Activated naive CD4-positive, alpha-beta T cell treated with anti-CD3 and anti-CD28 coated beads, Interleukin-2, amount 10 ng/mL, durations not matched to agents 7 days and 5 days (primary cell): ENCODE measurements at places on chromosomes 11 and 22.
A peak's percentile ranks its signal among the peaks of the same experiment; 100 is the strongest.

DNA sequence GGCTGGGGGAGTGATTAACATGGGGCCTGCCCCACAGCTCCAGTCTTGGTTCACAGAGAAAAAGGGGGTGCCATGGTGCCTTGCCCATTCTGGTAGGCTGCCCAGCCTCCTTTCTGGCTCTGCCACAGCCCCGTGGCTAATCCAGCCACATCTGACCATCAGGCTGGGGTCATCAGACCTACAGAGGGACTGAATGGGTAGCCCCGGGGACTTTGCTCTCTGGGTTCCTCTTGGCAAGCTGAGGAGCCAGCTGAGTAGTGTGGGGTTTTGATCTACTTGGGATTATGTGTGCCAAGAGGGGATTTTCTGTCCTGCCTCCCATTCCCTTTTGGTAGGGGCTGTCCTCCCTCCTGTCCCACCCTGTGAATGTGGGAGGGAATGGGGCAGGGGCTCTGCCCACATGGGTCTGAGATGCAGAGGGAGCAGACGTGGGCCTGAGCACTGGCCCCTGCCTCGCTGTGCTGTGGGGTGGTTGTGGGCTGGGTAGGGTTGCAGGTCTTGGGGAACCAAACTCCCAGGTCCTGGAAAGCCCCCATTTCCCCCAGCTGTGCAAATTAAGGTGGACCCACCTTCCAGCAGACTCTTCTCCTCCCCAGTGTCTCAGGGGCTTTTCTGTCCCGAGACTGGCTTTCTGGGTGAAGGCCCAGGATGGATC, 32.0 kb downstream of the CD82 start:
- DNase-seq, result no peak

DNA sequence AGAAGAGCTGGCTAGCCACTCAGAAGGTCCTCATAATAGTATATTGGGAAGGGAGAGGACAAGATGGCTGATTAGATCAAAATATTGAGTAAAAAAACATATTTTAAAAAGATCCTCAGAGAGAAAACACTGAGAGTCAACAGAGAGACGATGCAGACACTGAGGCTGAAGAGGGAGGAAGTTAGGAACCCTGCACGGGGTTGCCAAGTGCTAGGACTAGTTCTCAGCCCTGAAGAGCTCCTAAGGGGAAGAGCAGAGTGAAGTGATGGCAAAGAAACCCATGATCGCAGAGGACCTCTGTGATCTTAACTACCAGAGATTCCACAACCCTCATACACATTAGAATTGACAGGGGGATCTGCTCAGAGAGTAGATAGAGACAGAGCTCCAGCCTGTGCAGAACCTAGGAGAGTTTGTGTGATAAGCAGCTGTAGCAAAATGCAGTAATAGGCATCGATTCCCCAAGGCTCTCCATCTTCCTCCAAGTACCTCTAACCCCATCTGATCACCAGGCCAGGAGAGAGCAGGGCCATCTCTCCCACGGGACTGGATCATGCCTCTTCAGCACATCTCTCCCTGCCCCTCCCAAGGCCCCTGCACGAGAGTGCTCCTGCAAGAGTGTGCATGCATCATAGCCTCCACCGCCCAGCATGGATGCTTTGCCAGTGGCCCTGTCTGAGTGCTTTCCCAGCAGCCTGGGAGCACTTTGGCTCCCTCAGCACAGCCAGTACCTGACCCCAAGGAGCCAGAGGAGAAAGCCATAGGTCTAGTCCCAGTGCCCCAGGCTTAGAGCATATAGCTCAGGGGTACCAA, 41.2 kb upstream of the ARL14EP start:
- peak; percentile 21 for DNase-seq

DNA sequence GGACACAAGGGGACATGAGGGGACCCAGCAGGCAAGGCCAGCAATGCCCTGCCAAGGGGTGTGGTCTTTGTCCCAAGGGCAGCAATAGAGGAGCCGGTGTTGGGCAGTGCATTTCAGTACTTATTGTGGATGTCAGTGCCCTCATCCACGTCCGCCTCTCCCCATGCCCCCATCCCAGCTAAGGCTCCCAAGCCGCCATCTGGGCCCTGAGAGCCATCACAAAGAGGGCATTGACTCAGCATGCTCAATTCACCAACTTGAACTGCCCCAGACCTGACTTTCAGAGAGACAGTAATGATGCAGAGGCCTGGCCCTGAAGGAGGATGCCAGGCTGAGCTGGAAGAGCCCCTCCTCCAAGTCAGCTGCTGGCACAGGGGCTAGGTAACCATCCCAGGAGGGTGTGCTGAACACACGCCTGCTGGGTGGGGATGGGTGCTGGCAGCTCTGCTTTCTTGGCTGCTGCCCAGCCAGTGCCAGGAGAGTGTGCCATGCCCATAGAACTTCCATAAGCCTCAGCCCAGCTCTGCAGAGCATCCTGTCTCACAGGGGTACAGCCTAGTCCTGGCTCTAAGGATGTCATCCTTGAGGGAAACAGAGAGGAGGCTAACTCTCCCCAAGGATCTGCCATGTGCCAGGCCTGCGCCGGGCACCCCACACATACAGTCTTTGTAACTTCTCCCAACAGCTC, 46.5 kb downstream of the PDE2A start:
- DNase-seq, result no peak

DNA sequence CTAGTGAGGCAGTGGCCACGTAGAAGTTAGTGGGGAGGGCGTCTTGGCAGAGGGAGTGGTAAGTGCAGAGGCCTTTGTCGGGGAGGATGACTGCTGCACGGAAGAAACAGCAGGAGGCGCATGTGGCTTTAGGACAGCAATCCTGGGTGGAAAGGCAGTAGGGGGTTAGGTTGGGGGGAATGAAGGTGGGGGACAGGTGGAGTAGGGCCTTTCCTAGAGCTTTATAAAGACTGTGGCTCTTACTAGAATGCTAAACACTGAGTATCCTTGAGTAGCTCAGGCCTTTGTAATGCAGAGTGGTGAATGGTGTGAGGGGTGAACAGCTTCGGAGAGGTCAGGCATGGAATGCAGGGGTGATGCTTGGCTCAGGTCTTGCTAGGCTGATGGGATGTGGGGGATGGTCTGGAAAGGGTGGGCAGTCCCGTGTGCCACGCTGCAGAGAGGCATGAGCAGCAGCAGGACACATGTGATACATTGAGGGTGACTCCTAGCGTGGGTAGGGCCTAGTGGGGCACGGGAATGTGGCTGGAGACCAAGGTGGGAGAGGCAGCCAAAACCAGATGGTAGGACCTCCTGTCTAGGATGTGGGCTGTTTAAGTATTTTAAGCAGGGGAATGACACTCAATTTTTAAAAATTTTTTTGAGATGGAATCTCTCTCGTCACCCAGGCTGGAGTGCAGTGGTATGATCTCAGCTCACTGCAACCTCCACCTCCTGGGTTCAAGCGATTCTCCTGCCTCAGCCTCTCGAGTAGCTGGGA, 19.2 kb downstream of the AP2A2 start:
- DNase-seq, result no peak

- peak; percentile 57 for DNase-seq
Observed at GRCh38 chr22:25777870-25778269, 35.9 kb downstream of the MYO18B start.

DNA sequence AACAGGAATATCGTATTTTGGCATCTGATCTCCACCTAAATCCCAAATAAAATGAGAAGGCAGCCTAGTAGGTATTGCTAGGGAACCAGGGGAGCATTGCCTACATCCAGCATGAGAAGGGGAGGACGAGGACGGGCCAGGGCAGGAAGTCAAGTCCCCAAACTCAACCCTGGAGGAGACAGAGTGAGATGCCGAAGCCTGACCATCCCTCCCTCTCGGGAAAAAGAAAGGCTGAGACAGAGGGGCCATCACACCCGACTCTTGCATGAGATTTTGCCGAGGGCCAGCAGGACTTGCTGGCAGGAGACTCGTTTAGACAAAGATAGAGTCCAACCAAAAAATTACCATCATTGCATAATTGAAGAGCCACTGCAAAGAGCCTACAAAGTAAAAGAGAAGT, 50.2 kb upstream of the SPATA19 start:
- DNase-seq, result no peak

GRCh38 chr11:72758304-72758689, 6.1 kb upstream of the ARAP1 start:
- no peak for DNase-seq

- peak; percentile 82 for DNase-seq
Observed at GRCh38 chr11:129279326-129280026, 87.4 kb upstream of the ARHGAP32 start.

- no peak for DNase-seq
Observed at GRCh38 chr11:36411202-36411640, 98.9 kb downstream of the TRAF6 start.

DNA sequence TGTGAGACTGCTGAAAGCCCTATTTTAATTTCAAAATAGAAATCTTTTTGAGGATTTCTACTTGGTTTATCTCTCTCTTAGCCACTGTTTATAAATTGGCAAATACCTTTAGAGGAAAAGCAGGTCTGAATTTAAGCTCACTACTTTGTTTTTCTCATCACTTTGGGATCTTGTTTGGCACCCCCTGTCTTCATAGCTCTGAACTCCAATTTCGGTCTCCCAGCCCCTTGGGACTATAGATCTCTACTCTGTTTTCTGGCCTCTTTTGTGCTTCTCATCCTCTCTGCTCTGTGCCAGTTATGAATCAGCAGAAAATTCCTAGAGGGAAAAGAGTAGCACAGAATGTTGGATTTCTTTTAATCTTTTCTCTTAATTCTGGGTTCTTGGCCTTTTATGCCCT, 118.3 kb downstream of the CYP2R1 start:
- no peak for DNase-seq

DNA sequence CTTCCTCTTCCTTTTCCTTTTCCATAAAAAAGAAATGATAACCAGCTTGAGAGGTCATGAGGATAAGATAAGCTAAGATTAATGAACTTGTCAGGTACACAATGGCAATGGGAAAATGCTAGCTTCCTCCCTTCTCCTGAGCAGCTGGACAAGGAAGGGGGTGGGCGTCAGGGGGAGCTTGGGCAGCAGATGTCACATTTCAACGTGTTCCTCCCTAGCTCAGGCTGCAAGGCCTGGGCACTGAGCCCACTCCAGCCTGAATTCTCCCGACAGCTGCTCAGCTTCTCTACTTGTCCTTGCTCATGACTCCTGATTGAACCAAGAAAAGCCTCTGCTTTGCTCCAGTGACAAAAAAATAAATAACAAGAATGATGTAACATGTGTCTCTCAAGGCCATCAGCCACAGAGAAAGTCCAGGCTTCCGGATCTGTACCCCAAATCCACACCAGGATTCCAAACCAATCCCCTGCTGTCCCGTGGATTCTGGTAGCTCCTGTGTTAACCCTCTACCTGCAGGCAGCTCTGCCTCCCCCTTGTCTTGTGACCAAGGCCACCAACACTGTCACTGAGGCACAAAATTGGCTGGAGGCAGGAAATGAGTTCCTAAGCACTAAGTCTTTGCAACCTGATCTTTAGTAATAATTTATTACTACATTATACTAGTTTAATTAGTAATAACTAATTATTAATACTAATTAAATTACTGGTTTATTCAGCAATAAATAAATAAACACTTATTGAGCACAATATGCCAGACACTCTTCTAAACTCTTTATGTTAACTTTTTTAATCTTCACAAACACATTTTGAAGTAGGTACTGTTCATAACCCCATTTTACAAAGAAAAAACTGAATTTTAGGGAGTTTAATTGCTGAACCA, 146.5 kb downstream of the CCDC34 start:
- DNase-seq, result no peak

DNA sequence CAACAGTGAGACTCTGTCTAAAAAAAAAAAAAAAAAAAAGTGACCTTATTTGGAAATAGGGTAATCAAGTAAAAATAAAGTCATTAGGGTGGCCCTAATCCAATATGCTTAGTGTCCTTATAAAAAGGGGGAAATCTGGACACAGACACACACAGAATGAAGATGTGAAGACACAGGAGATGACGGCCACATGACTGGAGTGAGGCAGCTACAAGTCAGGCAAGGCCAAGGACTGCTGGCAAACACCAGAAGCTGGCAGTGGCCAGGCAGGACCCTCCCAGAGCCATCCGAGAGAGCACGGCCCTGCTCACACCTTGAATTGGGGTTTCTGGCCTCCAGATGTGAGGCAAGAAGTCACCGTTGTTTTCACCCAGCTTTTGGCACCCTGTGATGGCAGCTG, 28.6 kb downstream of the LRFN4 start:
- DNase-seq, result no peak

GRCh38 chr11:89147229-89147628, 30.4 kb upstream of the TYR start:
- no peak for DNase-seq

GRCh38 chr11:119758291-119758690, 29.3 kb upstream of the NECTIN1 start:
- DNase-seq, result no peak

- DNase-seq, result peak; percentile 34
Observed at GRCh38 chr11:61833471-61833870, 5.4 kb downstream of the FADS2 start.

- DNase-seq, result no peak
Observed at GRCh38 chr11:3232956-3233355, 739 bp upstream of the MRGPRE start.

- DNase-seq, result no peak
Observed at GRCh38 chr11:69771466-69771865, 3.7 kb downstream of the FGF4 start.

- peak; percentile 65 for DNase-seq
Observed at GRCh38 chr11:128695539-128696221, 1.8 kb downstream of the FLI1 start.

DNA sequence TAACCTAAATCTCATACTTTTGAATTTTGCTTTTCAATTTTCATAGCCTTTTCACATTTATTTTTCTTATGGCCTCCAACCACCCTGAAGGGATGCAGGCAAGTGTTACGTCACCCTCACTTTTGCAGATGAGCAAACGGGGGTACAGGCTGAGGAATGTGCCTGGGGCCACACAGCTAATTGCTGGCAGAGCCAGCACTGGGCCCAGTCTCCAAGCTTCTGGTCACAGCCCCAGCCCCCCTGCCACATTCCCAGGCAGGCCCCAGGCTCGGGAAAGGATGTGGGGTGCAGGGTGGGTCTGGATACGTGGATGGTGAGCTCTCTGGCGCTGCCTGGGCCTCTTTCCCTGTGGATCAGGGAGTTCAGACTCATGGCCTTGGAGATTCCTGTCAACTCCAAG, 138.6 kb downstream of the PKNOX2 start:
- DNase-seq, result no peak

GRCh38 chr22:44572414-44573207, 74.6 kb upstream of the RTL6 start:
- no peak for DNase-seq

- no peak for DNase-seq
Observed at GRCh38 chr22:43720716-43721115, 91.4 kb downstream of the EFCAB6 start.

DNA sequence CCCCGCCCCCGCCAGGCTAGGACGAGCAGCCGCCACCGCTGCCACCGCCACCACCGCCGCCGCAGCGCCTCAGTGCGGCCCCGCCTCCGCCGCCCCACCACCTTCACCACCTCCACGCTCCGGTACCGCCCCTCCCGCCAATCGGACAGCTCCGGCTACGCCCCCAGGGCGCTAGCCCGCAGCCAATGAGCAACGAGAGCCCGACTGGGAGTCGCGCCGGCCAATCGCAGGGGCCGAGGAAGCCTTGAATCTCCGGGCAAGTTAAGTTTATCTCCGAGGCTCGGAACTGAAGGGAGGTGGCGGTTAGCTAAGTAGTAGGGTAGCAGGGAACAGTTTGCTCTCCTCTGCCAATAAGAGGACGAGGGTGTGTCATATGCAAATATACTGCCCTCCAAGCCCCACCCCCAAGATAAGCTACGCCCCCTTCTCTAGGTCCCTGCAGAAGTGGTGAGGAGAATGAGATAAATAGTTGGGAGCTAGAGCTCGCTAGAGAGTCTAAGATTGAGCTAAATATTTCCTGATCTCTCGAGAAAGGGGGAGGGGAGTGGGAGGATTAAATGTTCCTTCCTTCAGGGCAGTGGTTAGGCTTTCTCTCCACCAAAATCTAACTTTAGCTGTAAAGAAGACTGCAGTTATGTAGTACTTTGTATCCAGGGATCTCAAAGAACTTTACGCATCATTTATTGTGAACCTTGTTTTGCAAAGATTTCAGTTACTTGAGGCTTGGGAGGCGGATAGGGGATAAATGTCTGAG, at the start of gene SESN3:
Gene SESN3, minus strand, starts transcription at position 76 of the 754 bp plus-strand sequence. CDS start 342 bp downstream, outside the sequence.
- peak; percentile 99 for DNase-seq
